Esophagus squamous epithelium (tissue), 5 donors: ENCODE measurements at places on chromosomes 11 and 22.

DNA sequence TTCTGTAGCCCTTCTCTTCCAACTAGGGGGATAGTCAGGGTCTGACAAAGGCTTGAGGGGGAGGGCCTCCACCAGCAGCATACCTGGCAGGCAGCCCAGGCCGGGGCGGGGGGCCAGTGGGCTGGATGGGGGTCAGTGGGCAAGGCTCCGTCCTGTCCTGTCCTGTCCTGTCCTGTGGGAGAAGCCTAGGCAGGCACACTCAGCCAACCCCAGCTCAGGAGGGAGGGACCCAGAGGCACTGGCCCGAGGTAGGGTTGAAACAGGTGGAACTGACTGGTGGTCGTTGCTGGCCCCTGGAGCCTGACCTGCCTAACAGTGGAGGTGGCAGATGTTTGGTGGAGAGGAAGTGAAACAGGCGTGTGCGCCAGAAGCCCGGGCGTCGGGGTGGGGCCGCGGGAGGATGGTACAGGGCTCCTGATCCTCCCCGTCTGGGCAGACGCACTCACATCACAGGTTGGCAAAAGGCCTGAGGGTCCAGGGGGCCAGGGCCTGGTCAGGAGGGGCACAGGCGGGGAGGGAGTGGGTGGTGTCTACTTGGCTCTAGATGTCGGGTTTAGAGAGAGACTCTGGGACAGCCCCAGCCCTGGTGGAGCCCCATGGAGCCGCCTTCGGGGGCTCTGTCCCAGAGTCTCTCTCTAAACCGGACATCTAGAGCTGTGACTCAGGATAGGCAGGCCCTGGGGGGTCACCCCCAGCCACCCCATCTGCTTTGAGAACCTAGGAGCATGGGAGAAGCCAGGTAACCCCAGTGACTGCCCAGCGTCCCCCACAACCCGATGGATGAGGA lies 32.5 kb upstream of the GRAMD4 start:
- DNase-seq, result no peak

- DNase-seq, result no peak
Measured at GRCh38 chr11:33747979-33748378, 11.8 kb upstream of the CD59 start.

DNA sequence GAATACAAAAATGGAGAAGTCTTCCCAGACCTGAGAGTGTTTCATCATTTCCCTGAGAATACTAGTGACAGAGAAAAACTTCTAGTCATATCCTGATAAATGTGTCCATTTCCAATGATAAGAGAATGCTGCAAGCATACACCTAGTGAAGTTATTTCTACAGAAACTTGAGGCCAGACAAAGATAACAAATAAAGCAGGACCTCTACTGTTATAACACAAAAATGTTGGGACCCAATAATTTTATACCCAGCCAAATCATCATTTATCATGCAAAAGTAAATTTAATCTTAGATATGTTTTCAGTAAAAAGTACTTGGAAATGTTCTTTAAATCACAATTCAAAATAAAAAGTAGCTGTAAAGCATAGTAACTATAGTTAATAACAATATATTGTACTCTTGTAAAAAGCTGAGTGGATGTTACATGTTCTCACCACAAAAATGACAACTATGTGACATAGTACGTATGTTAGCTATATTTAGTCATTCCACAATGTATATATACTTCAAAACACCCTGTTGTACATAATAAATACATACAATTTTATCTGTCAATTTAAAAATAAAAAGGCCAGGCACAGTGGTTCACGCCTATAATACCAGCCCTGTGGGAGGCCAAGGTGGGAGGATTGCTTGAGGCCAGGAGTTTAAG lies 12.6 kb downstream of the RRAS2 start:
- DNase-seq, result no peak

- DNase-seq, result no peak
Measured at GRCh38 chr11:12125609-12126149, 15.3 kb downstream of the MICAL2 start.

GRCh38 chr11:123187665-123188507 lies 7.2 kb downstream of the CLMP start:
- no peak for DNase-seq

- DNase-seq, result no peak
Measured at GRCh38 chr11:30855383-30856006, 269.3 kb upstream of the MPPED2 start.

GRCh38 chr11:120612513-120613263 lies 101.1 kb downstream of the GRIK4 start:
- no peak for DNase-seq

- no peak for DNase-seq
Measured at GRCh38 chr22:46125311-46125710, 25.0 kb upstream of the PPARA start.
